IMR-90 (cell line): ENCODE measurements at places on chromosomes 12 and 14. TPM values are rescaled to one million over a fixed set of nuclear protein-coding genes. Genes with fewer than 3 reads are reported as not detected.
A peak's percentile ranks its signal among the peaks of the same experiment; 100 is the strongest.

DNA sequence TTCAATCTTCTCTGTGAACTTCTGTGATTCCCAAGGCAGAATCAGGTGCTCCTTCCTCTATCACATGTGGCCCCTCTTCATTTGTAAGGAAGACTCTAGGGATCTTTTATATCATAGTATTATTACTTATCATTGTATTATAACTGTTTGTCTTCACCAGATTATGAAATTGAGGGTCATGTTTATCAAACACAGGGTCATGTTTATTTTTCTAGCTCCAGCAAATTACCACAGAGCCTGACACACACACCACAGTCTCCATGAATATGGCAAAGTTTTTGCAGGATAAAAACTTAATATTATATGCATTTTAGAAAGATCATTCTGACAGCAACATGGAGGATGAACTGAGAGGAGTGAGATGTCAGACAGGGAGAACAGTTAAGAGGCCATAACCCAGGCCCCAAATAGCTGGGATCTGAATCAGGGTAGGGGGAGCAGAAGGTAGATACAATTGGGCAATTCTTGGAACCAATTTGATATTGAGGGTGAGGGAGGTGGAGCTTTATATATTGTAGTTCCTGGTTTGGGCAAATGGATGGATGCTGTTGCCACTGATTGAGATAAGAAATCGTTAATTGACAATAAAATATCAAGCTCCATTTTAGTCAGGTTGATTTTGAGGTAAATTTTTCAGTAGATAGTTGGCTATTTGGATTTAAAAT, 130.7 kb downstream of the DHRS2 start:
- DNase-seq = no peak

DNA sequence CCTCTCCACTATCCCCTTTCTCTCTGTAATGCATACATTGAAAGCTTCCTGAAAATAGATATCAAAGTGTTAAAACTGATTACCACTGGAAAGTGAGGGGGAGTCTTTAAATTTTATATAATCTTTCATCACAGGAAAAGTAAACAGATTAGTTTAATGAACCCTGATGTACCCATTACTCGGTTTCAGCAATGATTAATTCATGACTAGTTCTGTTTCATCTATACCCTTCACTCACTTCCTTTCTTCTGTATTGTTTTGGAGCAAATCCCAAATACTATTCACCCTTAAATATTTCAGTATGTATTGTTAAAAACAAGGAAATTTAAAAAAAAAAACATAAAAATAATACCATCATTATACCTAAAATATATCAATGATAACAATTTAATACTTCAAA, 67.3 kb upstream of the TMCC3 start:
- no peak for DNase-seq

- peak; percentile 75 for DNase-seq
These were observed 14.9 kb upstream of the POLR3B start for GRCh38 chr12:106342397-106343213.

GRCh38 chr14:27739657-27740156, 1026.9 kb upstream of the FOXG1 start:
- DNase-seq = no peak

GRCh38 chr12:61854902-61855301, 405.3 kb upstream of the USP15 start:
- DNase-seq = no peak

GRCh38 chr12:60535363-60535762, 939.5 kb downstream of the SLC16A7 start:
- DNase-seq = peak; percentile 0

GRCh38 chr14:101623077-101623372, 61.7 kb downstream of the DIO3 start:
- DNase-seq = no peak

GRCh38 chr12:1533602-1534304, 60.6 kb downstream of the FBXL14 start:
- DNase-seq = peak; percentile 43

- no peak for DNase-seq
These were observed 33.9 kb downstream of the MYBPC1 start for GRCh38 chr12:101628676-101629075.

- no peak for DNase-seq
These were observed 10.3 kb upstream of the KCNA1 start for GRCh38 chr12:4899364-4899763.

DNA sequence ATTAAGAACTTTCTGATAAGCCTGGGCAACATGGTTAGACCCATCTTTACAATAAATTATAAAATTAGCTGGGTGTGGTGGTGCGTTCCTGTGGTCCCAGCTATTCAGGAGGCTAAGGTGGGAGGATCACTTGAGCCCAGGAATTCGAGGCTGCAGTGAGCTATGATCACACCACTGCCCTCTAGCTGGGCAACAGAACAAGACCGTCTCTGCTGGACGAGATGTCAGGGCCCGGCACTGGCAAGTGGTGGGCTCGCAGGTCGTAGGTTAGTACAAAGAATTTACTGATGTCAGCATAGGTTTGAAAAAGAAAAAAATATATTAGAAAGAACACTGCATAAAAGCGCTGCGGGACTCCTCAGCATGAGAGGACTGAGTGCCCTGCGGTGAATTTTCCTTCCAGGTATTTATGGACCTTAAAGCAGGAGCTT, 15.7 kb upstream of the VSIG10 start:
- DNase-seq = no peak

DNA sequence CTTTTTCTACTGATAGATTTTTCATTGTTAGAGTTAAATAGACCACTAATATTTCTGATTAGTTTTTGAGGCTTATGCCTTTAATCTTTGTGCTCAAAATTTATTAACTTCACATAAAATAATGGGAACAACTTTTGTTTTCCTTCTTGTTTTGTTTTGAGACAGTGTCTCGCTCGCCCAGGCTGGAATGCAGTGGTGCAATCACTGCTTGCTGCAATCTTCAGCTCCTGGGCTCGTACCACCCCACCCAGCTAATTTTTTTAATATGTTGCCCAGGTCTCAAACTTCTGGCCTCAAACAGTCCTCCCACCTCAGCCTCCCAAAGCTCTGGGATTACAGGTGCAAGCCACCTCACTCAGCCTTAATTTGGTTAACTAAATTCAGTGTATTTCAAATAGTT, 16.8 kb downstream of the SCFD1 start:
- DNase-seq = no peak

- peak; percentile 72 for DNase-seq
These were observed 118.5 kb downstream of the TTC7B start for GRCh38 chr14:90697577-90698206.

GRCh38 chr14:54366736-54367735, 29.8 kb upstream of the CDKN3 start:
- DNase-seq = peak; percentile 70

GRCh38 chr14:104969741-104970230, 8.4 kb downstream of the AHNAK2 start:
- no peak for DNase-seq

DNA sequence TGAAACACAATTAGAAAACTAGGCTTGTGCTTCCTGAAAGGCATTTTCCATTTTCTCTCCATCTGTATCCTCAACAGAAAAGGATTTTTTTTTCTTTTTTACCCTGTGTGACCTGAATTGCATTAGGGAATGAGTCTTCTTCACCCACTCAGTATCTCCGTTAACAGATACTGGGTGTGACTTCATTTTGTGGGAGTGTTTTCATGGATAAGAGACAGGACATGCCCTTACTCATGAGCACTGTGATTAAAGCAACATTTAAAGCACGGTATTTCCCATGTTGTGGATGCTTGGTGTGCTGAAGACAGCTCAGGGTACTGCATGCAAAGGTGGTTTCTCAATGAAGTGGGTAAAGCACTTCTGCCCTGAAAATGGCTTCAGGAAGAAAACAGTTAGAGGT, 1397.3 kb upstream of the TMEM132C start:
- DNase-seq = no peak

DNA sequence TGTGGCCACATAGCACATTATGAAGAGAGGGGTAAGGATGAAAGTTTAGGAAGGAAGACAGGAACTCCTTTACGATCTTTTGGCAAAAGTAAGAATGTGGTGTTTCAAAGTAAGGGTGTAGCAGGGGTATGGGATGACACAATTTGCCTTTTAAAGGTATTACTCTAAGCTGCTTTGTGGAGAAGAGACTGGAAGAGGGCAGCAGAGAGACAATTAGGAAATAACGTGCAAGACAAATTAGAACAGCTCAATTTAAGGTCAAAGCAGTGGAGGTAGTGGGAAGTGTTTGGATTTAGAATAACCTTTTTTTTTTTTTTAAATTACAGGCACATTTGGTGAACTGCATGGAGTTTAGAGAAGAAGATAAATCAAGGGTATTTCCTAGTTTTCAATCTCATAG, 342.6 kb downstream of the NOVA1 start:
- peak; percentile 31 for DNase-seq

GRCh38 chr14:51317373-51317772, 77.3 kb downstream of the TMX1 start:
- DNase-seq = peak; percentile 62

Gene KRT7
- 0.54 and 1.4 TPM in 2 replicates for total RNA-seq

Gene LTBR
- total RNA-seq = 19.7 and 24.7 TPM in 2 replicates

Gene NOVA1
- 0.90 and 1.1 TPM in 2 replicates for total RNA-seq

Gene KRT73
- total RNA-seq = not detected in 2 replicates

Gene SFSWAP
- total RNA-seq = 19.7 and 20.6 TPM in 2 replicates

Gene SOX5
- total RNA-seq = 11.9 and 13.1 TPM in 2 replicates

Gene CLEC4A
- total RNA-seq = 0.28 TPM in 1 of 2 replicates, not detected in the other

Gene EFS
- total RNA-seq = 2.2 and 2.5 TPM in 2 replicates
